A172 (cell line): ENCODE measurements at places on chromosomes 13 and 19. TPM values are rescaled to one million over a fixed set of nuclear protein-coding genes. Genes with fewer than 3 reads are reported as not detected.

DNA sequence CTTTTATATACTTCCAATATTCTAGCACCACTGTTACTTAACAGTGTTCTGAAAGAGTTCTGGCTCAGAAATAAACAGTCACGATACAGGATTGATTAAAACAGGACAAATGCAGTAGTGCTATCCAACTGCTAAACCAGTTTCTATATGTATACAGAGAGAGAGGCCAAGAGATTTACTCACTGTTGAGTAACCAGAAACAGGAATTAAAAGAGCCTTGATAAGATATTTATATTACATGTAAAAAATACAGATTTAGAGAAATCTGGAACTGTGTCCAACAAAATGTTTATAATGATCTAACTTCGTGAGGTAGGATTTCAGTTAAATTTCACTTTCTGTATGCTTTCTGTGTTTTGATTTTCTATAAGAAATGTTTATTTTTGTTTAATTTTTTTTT, 116.6 kb downstream of the CDK8 start:
- DNase-seq: no peak

- no peak for DNase-seq
Measured at GRCh38 chr13:33717775-33718174, 100.2 kb upstream of the RFC3 start.

DNA sequence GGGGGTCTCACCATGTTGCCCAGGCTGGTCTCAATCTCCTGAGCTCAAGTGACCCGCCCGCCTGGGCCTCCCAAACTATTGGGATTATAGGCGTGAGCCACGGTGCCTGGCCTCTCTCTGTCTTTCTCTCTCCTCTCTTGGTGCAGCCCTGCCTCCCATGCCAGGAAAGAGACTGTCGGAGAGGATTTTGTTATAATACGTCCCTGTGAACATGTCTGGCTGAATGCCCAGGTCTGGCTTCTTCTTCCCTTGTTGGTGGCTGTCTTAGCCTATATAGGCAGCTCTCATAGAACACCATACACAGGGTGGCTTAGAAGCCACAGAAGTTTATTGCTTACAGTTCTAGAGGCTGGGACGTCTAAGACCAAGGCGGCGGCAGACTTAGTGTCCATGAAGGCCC, 46.4 kb downstream of the PEX11G start:
- no peak for DNase-seq

DNA sequence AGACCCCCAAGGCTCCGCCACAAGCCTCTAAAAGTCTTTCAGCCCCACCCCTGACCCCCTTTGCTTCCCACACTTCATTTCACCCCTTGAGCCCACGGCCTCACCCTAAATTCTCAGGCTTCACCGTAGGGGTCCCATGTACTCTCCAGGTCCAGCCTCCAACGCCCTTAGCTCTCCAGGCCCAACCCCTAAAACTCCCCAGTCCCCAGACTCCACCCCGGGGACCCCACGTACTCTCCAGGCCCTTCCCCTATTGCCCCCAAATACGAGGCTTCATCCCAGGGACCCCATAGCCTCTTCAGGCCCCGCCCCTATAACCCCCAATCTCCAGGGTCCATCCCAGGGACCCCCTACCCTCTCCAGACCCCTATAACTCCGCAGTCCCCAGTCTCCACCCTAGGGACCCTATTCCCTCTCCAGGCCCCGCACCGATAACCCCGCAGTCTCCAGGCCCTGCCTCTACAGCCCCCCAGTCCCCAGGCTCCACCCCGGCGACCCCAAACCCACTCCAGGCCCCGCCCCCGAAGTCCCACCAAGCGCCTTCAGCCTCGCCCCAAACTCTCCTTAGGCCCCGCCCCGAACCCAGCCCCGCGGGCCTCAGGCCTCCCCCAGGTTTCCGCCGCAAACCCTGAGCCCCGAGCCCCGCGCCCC, 619 bp downstream of the MED16 start:
- DNase-seq: no peak

- DNase-seq: peak; percentile 12
Measured at GRCh38 chr13:84137292-84137691, 255.0 kb upstream of the SLITRK1 start.

DNA sequence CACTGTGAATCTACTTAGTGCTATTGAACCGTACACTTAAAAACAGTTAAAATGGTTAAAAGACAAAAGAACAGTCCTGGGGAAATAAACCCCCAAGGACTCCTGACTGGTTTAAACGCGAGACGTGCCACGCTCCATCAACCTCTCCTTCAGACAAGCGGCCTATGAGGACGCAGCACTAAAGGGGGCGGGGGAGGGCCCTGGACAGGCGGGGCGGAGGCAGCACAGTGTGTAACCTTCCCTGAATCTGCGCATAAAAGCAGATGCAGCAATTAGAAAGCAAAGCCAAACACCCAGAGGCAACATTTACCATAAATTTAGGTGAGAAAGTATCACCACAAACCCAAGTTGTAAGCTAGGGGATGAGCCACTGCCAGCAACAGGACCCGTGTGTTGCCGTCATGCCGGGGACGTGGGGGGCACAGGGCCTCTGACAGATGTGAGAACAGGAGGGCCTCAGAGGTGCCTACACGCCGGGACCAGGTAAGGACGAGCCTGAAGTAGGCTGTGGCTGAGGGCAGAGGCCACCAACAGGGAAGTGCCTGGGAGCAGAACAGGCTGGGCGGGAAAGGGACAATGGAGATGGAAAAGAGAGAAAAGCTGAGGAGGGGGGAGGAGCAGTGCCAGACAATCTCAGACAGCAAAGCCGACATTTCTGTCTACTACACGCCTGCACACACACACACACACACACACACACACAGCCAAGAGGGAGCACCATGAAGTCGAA, 15.3 kb upstream of the ADPRHL1 start:
- no peak for DNase-seq

DNA sequence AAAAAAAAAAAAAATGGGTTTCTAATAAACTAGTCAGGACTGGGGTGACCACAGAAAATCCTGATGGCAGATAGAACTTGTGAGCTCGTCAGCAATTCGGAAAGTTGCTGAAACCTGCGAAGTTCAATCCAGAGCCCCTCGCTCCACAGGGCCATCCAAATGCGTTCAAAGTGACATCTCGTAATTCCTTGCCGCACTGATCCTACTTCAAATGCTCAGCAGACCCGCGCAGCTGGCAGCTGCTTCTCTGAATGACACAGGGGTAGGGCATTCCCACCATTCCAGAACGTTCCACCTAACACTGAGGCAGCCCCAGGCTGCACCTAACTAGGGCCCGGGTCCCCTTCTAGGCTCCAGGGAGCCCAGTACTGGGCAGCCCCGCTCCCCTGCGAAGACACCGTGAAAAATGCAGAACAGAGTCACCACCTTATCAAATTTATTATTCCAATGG, 4.8 kb upstream of the DAPK3 start:
- DNase-seq: no peak

The ZNF836 gene
- 7.0 and 32.6 TPM in 2 replicates for total RNA-seq

The GPR4 gene
- total RNA-seq: not detected in 2 replicates

DNA sequence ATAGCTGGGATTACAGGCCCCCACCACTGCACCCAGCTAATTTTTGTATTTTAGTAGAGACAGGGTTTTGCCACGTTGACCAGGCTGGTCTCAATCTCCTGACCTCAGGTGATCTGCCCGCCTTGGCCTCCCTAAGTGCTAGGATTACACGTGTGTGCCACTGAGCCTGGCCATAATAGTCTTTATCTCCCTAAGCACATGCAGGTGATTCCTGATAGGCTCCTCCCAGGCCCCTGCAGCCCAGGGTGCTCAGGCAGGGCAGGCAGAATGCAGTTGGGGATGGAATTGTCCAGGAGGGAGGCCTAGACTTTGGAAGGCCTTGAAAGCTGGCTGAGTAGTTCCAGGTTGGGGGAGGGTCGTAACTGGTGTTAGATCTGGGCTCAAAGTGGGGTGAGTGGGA, 8.5 kb downstream of the ZNF526 start:
- DNase-seq: no peak

The SOX1 gene
- not detected in 2 replicates for total RNA-seq

- DNase-seq: no peak
Measured at GRCh38 chr13:107586216-107586615, 629.1 kb downstream of the LIG4 start.

The PSG6 gene
- not detected in 2 replicates for total RNA-seq

The RTBDN gene
- total RNA-seq: 3.4 TPM in 1 of 2 replicates, not detected in the other

DNA sequence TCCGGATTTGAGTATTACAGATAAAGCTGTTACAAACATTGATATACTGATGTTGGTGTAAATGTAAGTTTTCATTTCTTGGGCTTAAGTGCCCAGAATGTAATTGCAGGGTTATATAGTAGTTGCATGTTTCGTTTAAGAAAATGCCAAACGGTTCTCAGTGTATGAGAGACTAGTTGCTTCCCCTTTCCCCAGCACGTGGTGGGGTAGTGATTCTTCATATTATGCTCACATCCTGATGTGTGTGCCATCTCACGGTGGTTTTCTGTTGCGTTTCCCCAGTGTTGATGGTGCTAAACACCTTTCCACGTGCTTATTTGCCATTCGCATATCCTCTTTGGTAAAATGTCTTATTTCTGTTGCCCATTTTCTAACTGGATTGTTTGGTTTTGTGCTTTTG, 34.7 kb upstream of the F7 start:
- DNase-seq: no peak

The NFIX gene
- total RNA-seq: 17.0 and 25.7 TPM in 2 replicates

The MIR17HG gene
- total RNA-seq: 2.1 and 3.7 TPM in 2 replicates

DNA sequence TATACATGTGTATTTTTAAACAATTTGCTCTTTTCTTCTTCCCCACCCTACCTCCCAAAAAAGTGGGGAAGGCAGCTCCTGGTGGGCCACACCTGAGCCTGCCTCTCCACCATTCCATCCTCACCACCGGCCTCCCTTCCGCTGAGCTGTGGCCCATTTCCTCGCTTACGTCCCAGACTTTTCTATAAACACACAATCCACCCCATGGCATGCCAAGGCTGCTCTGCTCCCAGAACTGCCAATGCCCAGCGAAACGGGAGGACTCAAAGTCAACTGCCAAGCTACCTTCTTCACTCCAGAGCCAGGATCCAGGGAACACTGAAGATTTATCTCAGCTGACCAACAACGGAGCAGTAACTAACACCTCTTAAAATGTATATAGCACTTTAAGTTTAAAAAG, 2.8 kb downstream of the N4BP2L1 start:
- no peak for DNase-seq

The HSPB6 gene
- total RNA-seq: 0.07 and 0.72 TPM in 2 replicates

- no peak for DNase-seq
Measured at GRCh38 chr19:3958836-3959765, 11.8 kb downstream of the DAPK3 start.

DNA sequence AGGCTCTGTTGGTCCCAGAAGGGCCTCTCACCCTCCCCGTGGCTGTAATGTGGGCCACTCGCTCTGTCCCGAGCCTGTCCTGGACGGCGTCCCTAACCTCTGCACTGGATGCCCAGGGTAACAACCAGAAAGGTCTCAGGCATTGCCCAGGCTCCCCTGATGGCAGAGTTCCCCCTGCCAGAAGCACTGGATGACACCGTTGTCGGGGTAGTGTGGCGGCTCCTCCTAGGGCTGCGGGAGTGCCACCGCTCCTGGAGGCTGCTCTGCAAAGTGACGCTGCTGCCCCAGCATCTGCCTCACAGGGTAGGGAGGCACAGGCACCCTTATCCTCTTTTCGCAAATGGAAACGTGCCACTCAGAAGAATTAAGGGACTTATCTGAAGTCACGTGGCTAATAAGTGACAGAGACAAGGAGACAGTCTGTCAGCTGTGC, 32.0 kb downstream of the MPHOSPH8 start:
- DNase-seq: no peak

DNA sequence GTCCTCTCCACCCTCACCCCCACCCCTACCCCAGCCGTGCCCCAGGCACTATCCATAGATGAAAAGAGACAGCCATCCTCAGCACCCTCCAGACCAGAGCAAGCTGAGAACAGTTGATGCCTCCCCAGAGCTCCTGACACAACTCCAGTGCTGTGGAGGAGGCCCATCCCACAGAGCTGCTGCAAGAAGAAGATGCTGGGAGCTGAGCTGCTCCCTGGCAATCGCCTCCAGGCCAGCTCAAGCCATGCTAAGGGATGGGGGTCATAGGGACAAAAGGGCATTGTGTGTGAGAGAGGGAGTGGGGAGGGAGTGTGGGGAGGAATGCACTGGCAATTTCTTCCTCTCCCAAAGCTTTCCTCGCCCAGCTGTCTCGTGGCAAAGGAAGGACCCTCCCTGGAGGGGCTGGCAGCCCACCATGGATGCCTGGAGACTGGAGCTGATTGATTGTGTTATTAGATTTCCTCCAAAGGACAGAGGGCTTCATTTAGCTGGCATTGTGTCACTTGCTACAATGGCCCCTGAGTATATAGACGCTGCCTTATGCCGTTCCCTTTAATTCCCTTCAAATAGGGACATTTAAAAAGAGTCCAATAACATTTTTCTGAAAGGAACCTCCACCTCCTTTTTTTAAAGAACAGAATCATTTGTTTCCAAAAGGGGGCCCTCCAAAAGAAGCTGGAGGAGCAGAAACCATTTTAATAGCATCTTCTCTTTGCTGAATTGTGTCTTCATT, 476.4 kb downstream of the FOXO1 start:
- no peak for DNase-seq

The IGFL1 gene
- 0.67 TPM in 1 of 2 replicates, not detected in the other for total RNA-seq

DNA sequence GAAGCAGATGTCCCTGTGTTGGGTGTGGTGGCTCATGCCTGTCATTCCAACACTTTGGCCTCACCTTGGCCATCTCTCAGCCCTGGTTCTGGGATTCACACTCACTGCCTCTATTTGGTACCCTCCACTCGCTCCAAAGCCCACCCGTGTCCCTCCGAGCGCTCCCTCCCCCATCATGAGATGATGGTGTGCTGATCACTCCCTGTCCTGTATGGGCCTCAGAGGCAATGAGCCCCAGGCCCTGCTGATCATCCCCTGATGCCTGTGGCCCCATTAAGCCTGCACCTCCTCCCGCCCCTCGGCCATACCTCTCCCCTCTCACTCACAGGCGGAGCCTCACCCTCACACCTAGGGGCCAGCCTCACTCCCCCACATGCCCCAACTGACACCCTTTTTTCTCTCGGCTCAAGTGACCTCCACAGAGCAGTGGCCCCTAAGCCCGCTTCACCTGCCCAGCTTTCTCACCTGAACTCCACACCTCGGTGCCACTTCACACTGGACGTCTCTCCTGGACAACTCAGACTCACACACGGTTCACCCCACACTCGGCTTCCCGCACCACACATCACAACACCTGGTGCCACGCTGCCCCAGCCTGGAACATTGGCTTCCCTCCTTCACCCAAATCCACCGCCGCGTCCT, 114.5 kb downstream of the STK24 start:
- DNase-seq: no peak

The PPFIA3 gene
- total RNA-seq: 3.4 and 4.7 TPM in 2 replicates

GRCh38 chr19:7618771-7619510, 10.4 kb downstream of the XAB2 start:
- no peak for DNase-seq

DNA sequence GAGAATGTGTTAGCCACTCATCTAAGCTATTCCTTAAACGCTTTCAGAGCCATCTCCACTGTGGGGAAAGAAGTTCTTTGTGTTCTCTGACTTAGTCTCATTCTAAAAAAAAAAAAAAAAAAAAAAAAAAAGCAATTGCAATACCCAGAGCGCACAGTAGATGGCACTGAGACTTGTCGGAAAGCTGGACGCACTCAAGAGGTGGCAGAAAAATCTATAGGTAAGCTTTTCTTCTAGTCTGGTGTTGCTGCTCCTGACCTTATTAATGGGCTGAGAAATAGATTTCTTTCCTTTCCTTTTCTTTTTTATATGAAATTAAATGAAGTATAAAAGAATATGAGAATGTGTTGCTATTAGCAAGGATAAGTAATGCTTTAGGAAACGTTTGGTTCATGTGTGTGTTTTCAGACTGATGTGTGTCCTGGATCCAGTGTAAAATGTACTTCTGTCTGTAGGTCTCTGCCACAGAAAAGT, 4.7 kb upstream of the GJB2 start:
- DNase-seq: peak; percentile 25

The CRLF1 gene
- total RNA-seq: 29.3 and 55.9 TPM in 2 replicates

GRCh38 chr13:84362777-84363176, 480.5 kb upstream of the SLITRK1 start:
- no peak for DNase-seq

The TPTE2 gene
- not detected in 2 replicates for total RNA-seq
